ENCODE measurements at places on chromosomes 1 and 21.

GRCh38 chr1:185768371-185768770 is 34.2 kb downstream of the HMCN1 start:
- DNase-seq: no peak

GRCh38 chr1:115312742-115313141 is 25.3 kb downstream of the NGF start:
- DNase-seq: no peak

- no peak for DNase-seq
These were observed 116.4 kb downstream of the PBX1 start for GRCh38 chr1:164675342-164675904.

- no peak for DNase-seq
These were observed 121.8 kb upstream of the TNFSF4 start for GRCh38 chr1:173328961-173329360.

DNA sequence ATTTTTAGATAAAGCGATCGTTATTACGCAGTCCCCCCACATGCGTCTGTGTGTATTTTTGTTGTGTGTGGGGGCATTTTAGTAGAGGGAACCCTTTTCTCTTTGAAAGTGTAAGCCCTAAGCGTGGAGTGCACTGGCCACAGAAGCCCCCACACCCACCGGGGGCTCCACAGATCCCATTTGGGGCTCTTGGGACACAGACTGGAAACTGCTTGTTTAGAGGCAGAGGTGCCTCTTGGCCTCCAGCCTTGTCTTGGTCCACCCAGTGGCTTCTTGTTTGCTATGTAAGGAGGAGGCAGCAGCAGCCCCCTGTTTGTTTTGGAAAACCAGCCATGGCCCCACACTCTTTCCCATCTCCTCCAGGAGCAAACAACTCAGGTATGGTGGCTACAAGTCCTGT is 42.8 kb downstream of the SLC37A1 start:
- DNase-seq: no peak

DNA sequence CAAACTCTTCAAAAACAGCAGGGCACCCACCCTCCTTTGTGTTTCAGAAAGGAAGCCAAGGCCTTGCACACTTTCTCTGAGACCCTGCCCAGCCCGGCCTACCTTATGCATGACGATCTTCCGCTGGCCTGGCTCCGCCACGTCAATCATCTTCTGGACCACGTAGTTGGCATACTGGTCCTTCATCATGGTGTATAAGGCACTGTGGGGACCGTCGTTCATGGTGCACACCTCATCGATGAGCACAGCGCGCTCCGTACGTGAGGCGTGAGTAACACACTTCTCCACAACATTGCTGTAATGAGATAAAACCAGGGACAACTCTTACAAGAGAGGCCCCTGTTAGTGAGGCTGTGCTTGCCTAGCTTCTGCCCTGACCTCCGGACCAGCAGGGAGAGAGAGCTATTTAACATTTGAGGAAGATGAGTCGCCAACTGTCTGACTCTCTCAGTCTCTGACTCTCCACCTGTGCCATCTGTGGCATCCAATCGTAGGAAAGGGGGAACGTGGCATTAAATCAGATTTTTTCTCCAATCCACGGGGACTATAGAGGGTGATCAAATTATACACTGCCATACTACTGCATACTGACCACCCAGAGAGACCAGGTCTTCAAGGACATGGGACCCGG is 28.1 kb upstream of the SDC3 start:
- DNase-seq: no peak

Data from SW 1271 (cell line).